ENCODE measurements at places on chromosomes 13 and 19.

DNA sequence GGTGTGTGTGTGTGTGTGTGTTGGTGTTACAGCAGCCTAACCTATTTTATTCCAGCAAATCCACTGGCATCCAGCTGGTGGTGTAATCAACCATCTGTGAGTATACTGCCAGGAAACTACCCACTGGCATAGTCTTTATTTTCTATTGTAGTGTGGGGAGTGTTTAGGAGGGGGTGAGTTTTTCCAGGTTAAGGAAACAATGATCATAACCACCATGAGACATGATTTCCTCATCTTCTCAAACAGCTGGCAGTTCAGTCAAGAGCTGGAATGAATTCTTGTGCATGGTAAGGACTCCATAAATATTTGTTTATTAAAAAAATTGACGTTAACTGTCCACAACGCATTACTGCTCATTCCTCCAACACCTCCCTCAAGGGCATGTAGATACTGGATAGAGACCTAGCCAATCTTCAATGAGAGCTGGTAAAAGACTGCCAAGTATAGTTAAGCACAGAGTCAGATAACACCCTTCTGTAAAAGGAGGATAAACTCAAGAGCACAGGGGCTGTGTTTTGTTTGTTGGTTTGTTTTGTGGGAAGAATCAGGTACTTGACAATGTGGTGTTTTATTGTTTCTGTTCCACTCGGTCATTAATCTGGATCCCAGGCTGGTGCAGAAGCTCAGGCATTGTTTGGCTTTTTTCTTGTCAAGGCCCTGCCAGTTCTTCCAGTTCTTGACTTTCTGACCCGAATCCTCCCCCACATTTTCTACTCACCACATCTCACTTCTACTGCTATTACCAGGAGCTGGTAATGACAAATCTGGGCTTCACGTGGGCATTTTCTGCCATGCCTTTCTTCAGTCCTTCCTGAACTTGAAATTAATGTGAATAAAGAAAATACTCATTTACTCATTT is 31.6 kb upstream of the SLC46A3 start:
- DNase-seq, result no peak

- DNase-seq, result no peak
Observed at GRCh38 chr19:35513628-35514281, at the start of gene DMKN. Gene DMKN, minus strand, starts transcription at chr19:35513649. Its CDS starts 174 bp downstream, at chr19:35513475.

DNA sequence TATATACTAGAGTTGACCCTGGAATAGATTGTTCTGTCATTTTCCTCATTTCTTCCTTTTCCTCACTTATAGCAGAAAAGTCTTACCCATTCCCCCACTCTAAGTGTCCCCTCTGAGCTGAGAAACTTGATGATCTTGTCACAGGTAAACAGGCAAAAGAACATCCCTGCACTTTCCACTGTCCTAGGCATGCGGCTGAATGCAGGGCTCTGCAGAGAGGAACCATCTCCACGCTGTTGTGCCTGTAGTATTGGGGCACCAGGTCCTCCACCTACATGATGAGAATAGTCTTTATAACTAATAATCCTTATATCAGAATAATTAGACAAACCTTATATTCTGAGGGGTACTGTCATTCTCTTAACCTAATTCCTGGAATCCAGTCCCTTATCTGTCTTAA is 211.3 kb downstream of the RBM26 start:
- DNase-seq, result no peak

DNA sequence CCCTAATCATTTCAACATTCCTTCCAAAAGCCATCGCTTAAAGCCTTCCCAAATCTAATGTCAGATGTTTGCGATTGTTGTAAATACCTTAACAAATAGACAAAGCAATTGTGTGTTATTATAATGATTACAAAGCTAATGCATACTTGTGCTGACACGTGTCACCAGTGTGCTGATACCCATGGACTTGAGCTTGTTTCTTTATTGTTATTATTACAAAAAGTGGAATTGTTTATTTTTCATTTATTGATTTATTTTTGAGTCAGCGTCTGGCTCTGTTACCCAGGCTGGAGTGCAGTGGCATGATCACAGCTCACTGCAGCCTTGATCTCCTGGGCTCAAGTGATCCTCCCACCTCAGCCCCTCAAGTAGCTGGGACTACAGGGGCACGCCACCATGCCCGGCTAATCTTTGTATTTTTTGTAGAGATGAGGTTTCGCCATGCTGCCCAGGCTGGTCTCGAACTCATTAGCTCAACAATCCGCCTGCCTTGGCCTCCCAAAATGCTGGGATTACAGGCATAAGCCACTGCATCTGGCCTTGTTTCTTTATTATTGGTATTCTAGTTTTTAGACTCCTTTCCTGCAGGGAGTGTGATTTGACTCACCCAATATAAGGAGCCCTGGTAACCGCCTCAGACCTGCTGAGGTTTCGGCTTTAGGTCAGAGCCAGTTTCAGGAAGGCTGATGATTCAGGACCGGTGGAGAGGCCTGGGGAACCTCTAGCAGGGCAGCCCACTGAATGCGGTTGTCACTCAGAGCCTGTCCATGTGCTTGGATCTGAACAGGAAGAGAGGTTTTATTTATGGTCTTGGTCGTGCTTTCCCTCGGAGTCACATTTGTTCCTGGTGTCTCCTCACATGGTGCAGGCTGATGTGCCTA is 2.1 kb upstream of the FBXO17 start:
- no peak for DNase-seq

GRCh38 chr19:29489172-29489951 is 36.4 kb upstream of the VSTM2B start:
- DNase-seq, result no peak

- DNase-seq, result peak; percentile 82
Observed at GRCh38 chr19:48812094-48812929, 1.5 kb upstream of the BCAT2 start.

GRCh38 chr19:556611-557382 is 12.9 kb downstream of the GZMM start:
- DNase-seq, result no peak

GRCh38 chr19:51422053-51422448 is 4.6 kb upstream of the SIGLEC10 start:
- DNase-seq, result peak; percentile 56

DNA sequence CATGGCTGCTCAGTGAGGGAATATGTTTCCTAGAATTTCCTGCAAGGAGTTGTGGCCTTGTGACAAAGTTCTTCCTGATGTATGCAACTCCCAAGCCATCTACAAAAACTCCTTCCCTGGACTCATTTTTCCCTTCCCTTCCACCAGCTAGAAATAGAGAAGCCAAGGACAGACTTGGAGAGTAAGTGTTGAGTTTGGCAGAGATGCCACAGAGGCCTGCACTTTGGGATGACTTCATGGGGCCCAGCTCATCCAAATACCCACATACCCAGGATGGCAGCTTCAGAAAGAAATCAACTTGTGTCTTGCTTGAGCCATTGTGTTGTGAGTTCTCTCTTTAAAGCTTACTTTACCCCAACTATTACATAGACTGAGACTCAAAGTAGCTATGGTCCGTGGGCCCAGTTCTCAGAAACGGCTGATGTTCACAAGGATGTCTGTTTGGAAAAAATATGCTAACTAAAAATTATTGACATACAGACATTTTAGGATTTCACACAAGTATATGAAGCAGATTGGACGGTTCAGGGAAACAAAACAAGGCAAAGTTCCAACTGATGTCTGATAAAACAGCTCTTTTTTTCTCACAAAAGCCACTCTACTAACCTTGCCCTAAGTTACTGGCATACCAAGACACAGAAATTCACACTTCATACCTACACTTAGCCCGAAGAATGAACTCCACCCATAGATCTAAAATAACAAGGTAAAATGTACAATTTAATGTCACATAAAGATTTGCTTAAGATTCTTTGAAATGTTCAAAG is 107.9 kb downstream of the NALCN start:
- DNase-seq, result no peak

DNA sequence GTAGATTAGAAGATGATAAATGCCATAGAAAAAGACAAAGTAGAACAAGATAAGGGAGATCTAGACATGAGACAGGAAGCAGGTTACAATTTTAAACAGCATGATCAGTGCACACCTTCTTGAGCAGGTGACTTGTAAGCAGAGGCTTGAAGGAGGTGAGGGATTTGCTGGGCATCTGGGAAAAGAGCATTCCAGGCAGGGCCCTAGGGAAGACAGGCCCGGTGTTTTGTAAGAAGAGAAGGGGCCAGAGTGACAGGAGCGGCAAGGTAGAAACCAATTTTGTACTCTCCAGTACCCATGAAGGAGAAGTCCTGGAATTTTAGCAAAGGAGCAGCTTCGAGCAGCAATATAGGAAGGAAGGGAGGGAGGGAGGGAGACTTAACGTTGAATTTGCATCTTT is 296.5 kb downstream of the MZT1 start:
- DNase-seq, result no peak

DNA sequence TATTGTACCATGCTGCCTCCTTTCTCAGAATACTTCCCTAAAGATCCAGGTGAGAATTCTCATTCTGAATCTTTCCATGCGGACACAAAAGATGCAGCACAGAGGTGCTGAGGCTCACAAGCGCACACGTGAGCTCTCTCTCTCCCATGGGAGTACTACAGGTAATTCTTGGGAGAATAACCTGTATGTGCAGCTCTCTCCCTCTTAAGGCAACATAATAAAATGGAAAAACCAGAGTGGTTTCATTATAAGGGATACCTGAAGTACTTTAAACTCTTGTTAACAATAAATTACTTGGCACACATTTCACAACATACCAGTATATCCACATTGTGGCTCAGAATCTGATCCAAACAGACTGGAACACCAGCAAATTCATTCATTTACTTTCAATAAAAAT is 40.4 kb downstream of the INTS6 start:
- no peak for DNase-seq

- DNase-seq, result no peak
Observed at GRCh38 chr19:5152013-5152763, 183.3 kb downstream of the KDM4B start.

DNA sequence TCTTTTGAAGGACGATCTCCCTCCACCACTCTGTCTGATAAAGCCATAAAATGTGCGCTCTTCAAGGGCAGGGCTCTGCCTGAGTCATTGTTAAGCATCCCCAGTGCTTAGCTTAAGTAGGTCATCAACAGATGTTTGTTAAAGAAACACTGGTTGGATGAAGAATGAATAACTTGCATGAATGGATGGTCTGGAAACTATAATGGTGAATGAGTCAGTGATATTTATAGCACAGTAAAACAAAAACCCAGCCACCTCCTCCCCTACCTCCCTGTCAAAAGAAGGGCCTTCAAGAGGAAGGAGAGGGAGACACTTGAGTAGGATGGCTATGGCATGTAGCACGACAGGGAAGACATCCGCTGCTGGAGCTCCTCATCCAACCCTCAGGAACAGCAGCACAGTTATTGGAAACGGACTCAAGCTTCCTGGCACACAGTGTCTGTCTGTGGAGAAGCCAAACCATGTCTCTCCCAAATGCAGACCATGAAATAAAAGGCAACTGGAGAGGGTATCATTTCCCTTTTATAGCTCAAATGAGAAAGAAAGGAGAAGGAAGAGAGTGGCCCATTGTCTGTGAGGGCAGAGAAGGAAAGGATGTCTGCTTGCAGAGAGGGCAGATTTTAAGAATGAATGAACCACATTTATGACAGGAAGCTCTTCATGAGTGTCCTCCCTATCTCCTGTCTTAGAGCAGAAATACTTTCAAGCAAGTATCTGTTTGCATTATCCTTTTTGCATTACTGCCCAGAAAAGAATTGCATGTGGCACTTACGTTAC is 183.5 kb upstream of the UBL3 start:
- DNase-seq, result no peak

DNA sequence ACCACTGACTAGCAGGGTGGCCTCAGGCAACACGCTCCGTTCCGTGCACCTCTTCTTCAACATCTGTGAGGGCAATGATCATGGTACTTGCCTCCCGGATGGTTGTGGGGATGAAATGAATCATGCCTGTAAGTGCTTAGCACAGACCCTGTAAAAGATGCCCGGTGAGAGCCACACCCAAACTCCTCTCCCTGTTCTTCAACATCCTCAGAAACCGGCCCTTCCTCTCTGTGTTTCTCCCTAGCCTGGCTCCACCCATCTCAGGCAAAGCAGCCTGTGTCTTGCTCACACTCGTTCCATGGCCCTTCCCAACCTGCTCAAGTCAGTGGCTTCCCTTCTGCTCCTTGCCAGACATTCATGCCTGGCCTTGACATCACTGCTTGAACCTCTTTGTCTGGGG is 5.8 kb upstream of the DMKN start:
- DNase-seq, result no peak

- DNase-seq, result no peak
Observed at GRCh38 chr13:79684371-79684770, 203.4 kb downstream of the NDFIP2 start.

GRCh38 chr19:3483226-3483628 is at the start of gene SMIM44:
Gene SMIM44, minus strand, starts transcription at chr19:3483441. Its CDS starts 38 bp downstream, at chr19:3483403.
- no peak for DNase-seq

- no peak for DNase-seq
Observed at GRCh38 chr19:424546-424945, 15.6 kb upstream of the C2CD4C start.

DNA sequence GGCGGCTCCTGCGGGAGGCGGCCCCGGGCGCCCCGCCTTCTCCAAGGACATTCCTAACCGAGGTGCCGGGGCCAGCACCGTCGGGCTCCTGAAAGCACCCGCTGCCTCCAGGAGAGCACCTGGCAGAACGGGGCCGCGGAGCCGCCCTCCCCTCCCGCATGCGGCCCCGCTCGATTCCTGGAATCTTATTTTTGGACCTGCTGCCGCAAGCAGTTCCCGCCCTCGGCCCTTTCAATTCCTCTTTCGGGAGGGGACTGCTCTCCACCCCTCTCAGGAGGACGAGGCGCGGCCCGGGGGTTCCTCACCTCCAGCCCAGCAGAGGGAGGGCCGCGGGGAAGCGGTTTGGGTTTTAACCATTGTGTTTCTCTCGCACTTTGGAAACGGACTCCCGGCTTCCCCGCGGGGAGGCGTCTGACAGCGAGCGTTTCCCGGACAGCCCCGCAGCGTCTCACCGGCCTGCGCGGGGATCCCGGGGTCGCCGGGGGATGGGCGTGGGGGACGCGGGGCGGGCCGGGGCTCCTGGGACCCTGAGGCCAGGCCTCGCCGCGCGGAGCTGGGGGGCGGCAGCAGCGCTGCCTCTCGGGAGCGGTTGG is 849 bp downstream of the GAS6 start:
- no peak for DNase-seq

GRCh38 chr13:113232208-113233003 is 23.0 kb downstream of the CUL4A start:
- DNase-seq, result no peak

- DNase-seq, result no peak
Observed at GRCh38 chr19:10805065-10805757, 30.8 kb downstream of the TMED1 start.

DNA sequence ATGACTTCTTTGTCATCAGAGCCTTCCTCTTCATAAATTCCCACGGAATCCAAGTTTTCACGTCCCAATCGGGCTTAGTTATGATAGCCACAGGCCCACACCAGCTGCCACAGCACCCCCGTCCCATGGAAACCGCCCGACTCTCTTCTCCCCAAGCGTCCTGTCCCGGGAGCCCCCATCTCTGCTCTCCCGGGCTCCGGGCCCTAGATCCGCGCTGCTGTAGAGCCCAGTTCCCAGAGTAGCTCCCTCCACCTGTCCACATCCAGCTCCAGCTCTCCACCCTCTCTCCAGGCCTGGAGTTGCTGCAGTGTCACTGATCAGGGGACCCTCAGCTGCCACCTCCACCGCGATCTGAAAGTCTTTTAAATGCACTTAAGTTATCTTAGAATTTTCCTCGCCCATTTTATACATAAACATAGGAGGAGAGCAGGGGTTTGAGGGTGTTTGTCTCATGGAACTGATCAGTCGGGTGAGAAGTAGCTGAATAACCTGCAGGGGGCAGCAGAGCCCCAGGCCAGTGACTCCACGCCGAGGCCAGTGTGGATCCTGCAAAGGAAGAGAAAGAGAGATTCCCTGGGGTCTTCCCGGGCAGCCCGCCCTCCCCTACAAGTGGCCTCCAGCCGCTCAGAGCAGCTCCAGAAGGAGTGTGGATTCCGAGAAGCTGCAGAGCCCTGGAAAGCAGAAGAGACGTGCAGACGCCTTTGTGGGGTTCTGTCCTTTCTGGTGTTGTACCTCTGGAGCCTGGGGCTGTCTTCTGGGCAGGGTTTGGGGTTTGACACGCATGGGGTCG is 1.1 kb upstream of the ZNF763 start:
- peak; percentile 84 for DNase-seq

All from SK-N-DZ (cell line).